ENCODE measurements at places on chromosomes 12 and 14.

DNA sequence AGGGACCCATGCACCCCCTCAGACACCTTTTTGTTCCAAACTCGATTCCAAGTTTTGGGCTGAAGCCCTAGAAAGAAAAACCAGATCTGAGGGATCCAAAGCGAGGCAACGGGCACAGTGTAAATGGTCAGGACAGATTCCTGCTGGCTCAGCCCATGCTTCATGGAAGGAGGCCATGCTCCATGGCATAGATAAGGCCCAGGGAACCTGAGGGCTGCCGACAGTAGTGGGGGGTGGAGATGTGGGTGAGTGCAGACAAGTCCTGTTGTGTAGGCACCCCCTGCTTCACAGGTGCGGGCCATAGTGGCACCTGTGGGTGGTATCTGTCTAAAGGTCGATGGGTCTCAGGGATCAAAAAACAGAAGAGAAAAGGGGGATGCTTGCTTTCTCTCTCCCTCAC, 42.1 kb downstream of the TNFAIP2 start:
- H3K36me3 ChIP-seq: no peaks in the 10 kb centered on the region
- no peaks in the 10 kb centered on the region for H3K4me1 ChIP-seq
- H3K27ac ChIP-seq: no peak overlapping the region
- no peak for DNase-seq
- no peak overlapping the region for H3K4me3 ChIP-seq

DNA sequence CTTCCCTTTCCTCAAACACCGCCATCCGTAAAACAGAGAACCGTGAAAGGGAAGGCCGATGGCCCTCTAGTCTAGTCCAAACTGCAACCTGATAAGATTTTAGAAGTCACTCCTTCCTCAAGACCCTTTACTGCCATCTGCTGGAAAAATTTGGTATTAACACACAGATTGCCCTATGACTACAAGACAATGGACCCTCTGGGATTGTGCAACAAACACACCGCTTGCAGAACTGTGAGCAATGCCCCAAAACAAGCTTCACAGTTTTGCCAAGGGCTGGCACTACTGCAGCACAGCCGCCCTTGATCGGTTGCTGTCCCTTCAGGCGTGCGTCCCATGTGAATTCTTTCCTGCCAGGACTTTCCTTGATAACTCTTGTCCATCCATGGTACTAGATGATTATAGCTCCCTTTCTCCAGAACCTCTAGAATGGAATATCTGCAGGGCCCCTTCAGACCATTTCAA, 23.1 kb downstream of the LLPH start:
- no peak overlapping the region for H3K4me3 ChIP-seq
- H3K27ac ChIP-seq: no peak overlapping the region
- H3K36me3 ChIP-seq: no peaks in the 10 kb centered on the region
- DNase-seq: peak; percentile 30

DNA sequence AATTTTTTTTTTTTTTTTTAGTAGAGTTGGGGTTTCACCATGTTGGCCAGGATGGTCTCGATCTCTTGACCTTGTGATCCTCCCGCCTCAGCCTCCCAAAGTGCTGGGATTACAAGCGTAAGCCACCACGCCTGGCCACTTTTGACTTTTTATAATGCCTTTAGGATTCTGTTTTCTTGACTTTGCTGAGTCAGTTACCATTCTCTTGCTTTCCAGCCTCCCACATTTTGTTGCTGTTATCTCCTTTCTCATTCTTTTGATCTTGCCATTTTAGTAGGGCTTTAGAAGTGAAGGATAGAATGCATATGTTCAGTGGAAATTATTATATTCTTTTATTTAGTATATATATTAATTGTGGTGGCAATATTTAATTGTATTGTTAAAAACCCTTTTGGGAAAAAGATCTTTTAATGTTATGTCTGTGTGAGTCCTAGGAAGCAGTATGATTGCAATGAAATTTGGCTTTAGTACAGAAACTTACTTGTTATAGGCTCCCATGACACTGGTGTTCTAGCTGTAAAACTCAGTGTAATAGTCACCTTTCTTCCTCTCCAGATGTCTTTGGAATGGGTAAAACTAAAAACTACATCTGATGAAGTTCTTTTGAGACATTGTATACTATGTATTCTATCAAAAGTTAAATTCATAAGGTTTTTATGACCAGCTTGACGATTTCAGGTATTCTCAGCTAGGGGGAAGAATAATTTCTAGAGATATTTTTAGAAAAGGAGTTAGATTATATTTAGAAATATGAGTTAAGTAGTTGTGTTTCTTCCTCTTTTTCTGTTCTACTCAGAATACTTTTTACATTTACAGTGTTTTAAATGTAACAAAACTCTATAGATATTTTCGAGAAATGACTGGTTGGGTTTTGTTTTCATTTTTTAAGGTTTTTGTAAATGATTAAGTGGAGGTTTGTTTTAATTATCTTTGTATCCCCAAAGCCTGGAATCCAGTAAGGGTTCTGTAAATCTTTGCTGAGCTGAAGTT, 74.7 kb downstream of the APAF1 start:
- no peak for DNase-seq
- H3K27ac ChIP-seq: no peak overlapping the region
- H3K36me3 ChIP-seq: peaks cover 31% of the 10 kb centered on the region

- DNase-seq: no peak
- no peaks in the 10 kb centered on the region for H3K4me1 ChIP-seq
- no peak overlapping the region for H3K27ac ChIP-seq
- H3K36me3 ChIP-seq: no peaks in the 10 kb centered on the region
- peaks cover 21% of the 10 kb centered on the region for H3K27me3 ChIP-seq
- H3K4me3 ChIP-seq: no peak overlapping the region
Observed at GRCh38 chr14:66038618-66039017, 447.6 kb upstream of the CCDC196 start.

- H3K4me3 ChIP-seq: no peak overlapping the region
- peaks cover 32% of the 10 kb centered on the region for H3K4me1 ChIP-seq
- no peak for DNase-seq
- peaks cover 12% of the 10 kb centered on the region for H3K36me3 ChIP-seq
Observed at GRCh38 chr14:61753631-61754030, 8.6 kb upstream of the SNAPC1 start.

DNA sequence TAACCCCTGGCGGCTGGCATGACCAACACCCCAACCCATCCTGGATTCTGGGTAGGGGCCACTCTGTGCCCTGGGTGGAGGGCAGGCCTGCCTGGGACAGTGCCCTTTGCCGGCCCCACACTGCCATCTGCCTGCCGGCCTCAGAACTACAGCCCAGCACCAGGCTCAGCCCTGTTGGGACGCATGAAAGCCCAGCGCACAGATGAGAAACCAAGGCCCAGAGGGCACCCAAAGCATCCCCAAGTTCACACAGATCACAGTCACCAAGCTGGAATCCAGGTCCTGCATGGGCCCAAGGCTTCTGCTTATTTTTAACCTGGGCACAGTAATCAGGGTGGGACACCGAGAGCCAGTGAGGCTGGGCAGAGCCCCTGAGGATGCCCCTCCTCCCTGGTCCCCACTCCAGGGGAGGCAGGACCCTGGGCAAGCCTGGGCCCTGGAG, 26.2 kb downstream of the RFLNA start:
- peaks cover 26% of the 10 kb centered on the region for H3K36me3 ChIP-seq
- H3K4me3 ChIP-seq: no peak overlapping the region
- DNase-seq: peak; percentile 54
- H3K27ac ChIP-seq: no peak overlapping the region

- H3K36me3 ChIP-seq: peaks cover 64% of the 10 kb centered on the region
- peaks cover 4% of the 10 kb centered on the region for H3K4me1 ChIP-seq
- H3K27me3 ChIP-seq: no peaks in the 10 kb centered on the region
- no peak for DNase-seq
- H3K27ac ChIP-seq: no peak overlapping the region
- H3K4me3 ChIP-seq: no peak overlapping the region
Observed at GRCh38 chr12:57057067-57057751, 7.3 kb upstream of the MYO1A start.

GRCh38 chr12:64900540-64900939, 76.1 kb downstream of the TBC1D30 start:
- no peaks in the 10 kb centered on the region for H3K27me3 ChIP-seq
- H3K27ac ChIP-seq: no peak overlapping the region
- H3K4me1 ChIP-seq: no peaks in the 10 kb centered on the region
- no peak for DNase-seq
- H3K36me3 ChIP-seq: no peaks in the 10 kb centered on the region

DNA sequence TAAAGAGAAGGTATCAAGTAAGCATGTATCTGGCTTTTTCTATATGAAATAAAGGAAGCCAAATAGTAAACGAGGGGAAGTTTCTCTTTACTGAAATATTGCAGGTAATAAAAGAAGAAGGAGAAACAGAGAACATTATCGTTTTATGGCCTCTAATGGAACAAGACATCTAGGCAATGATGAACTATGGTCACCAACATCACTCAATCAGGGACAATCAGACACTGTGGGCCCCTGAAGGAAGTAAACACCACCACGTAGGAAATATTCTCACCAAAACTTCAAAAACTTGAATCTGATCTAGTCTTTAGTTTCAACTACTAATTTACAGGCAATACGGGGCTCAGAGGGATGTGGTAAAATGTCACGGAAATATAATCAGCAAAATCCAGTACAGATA, 15.9 kb downstream of the HEBP1 start:
- peaks cover 2% of the 10 kb centered on the region for H3K36me3 ChIP-seq
- no peak overlapping the region for H3K27ac ChIP-seq
- no peak overlapping the region for H3K4me3 ChIP-seq
- H3K4me1 ChIP-seq: no peaks in the 10 kb centered on the region

DNA sequence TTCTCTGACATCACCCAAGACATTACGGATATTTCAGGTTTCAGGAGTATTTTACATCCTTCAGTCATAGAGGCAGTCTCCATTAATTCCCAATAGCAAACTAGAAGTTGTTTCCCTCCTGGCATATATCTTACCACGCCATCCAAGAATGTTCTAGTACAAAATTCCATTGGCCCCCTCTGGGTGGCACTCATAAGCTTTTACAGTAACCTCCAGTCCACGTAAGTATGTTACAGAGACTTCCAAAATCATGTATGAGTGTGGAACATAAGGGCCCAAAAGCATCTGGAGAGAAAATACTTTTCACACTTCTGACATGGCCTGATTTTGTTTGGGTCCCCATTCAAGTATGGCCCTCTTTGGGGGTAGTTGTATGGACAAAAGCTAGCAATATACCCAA, 58.1 kb upstream of the DHRS4 start:
- H3K27me3 ChIP-seq: no peaks in the 10 kb centered on the region
- no peak for DNase-seq
- no peaks in the 10 kb centered on the region for H3K4me1 ChIP-seq
- no peaks in the 10 kb centered on the region for H3K36me3 ChIP-seq
- H3K27ac ChIP-seq: no peak overlapping the region

DNA sequence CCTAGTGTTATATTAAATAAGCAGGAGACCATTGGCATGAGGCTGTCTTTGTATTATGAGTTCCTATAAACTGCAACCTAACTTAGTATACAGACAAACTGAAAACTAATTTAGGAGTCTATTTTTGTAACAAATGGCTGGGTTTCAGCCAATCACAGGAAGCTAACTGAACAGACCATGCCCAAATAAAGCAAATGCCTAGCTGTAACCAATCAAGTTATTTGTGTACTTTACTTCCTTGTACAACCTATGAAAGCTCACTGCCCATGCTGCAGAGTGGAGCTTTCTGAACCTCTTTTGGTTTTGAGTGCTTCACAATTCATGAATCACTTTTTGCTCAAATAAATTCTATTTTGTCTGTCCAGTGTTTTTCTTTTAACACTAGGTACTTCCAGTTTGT, 41.6 kb downstream of the GUCY2C start:
- H3K36me3 ChIP-seq: no peaks in the 10 kb centered on the region
- no peak overlapping the region for H3K27ac ChIP-seq
- DNase-seq: no peak
- H3K4me3 ChIP-seq: no peak overlapping the region
- H3K27me3 ChIP-seq: peaks cover 6% of the 10 kb centered on the region

DNA sequence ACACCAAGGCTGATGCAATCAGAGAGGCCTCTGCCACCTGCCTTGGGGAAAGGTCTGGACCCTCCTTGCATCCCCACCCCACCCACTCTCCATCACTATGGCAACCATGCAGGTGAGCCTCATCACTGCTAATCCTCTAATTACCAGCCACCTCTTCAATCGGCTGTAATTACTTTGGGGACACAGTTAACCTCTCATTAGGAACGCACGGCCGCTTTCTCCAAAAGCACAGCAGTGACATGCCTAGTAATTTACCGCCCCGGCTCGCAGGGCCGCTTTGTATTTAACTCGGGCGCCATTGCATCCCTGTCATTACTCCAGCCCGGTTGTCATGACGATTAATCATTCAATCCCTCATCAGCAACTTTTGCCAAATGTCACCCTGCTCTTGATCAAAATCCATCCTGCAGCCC, 36.3 kb upstream of the FAM222A start:
- no peaks in the 10 kb centered on the region for H3K4me1 ChIP-seq
- no peak overlapping the region for H3K4me3 ChIP-seq
- no peaks in the 10 kb centered on the region for H3K36me3 ChIP-seq
- H3K27ac ChIP-seq: no peak overlapping the region

GRCh38 chr12:19550626-19551025, 111.3 kb downstream of the AEBP2 start:
- H3K4me3 ChIP-seq: no peak overlapping the region
- peaks cover 3% of the 10 kb centered on the region for H3K36me3 ChIP-seq
- no peaks in the 10 kb centered on the region for H3K27me3 ChIP-seq
- no peak overlapping the region for H3K27ac ChIP-seq

GRCh38 chr14:23931721-23932289, 21.8 kb upstream of the DHRS4 start:
- H3K4me1 ChIP-seq: no peaks in the 10 kb centered on the region
- DNase-seq: no peak
- H3K36me3 ChIP-seq: no peaks in the 10 kb centered on the region
- H3K27ac ChIP-seq: no peak overlapping the region
- no peak overlapping the region for H3K4me3 ChIP-seq

- peaks cover 27% of the 10 kb centered on the region for H3K4me1 ChIP-seq
- H3K4me3 ChIP-seq: no peak overlapping the region
- H3K27ac ChIP-seq: peak overlapping the region; percentile 78
- H3K36me3 ChIP-seq: peaks cover 1% of the 10 kb centered on the region
- peaks cover 1% of the 10 kb centered on the region for H3K27me3 ChIP-seq
Observed at GRCh38 chr12:103924761-103925641, 5.2 kb upstream of the HSP90B1 start.

- no peak overlapping the region for H3K27ac ChIP-seq
- no peak overlapping the region for H3K4me3 ChIP-seq
- H3K4me1 ChIP-seq: no peaks in the 10 kb centered on the region
- DNase-seq: no peak
Observed at GRCh38 chr12:90062799-90063198, 354.2 kb upstream of the ATP2B1 start.

- no peak overlapping the region for H3K27ac ChIP-seq
- DNase-seq: no peak
- H3K36me3 ChIP-seq: no peaks in the 10 kb centered on the region
- peaks cover 2% of the 10 kb centered on the region for H3K4me1 ChIP-seq
- peaks cover 2% of the 10 kb centered on the region for H3K27me3 ChIP-seq
Observed at GRCh38 chr12:100661300-100661951, 87.9 kb downstream of the GAS2L3 start.

- DNase-seq: no peak
- H3K4me3 ChIP-seq: no peak overlapping the region
- no peaks in the 10 kb centered on the region for H3K36me3 ChIP-seq
- no peak overlapping the region for H3K27ac ChIP-seq
- peaks cover 21% of the 10 kb centered on the region for H3K4me1 ChIP-seq
- no peaks in the 10 kb centered on the region for H3K27me3 ChIP-seq
Observed at GRCh38 chr14:100445436-100446088, 122.4 kb downstream of the SLC25A47 start.

Measured in T-helper 2 cell treated with Interferon-gamma antibody and Interleukin-4, amounts not matched to agents 5 μg/mL and 100 μg/mL, for 36 hours (primary cell).